ENCODE measurements at places on chromosomes 5 and 9.

DNA sequence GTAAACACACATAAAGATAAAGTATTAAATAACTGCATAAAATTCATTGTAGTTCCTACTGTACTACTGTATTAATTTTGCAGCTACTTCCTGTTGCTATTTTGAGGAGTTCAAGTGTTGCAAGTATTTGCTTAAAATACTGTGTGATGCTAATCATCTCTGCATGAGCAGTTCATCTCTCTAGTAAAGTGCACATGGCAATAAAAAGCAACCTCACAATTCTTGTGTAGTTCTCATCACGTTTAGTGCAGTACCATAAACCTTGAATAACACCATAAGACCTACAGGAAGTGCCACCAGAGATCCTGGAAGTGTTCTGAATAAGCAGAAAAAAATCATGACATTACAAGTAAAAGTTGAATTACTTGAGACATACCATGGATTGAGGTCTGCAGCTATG, 34.6 kb downstream of the CPLANE1 start:
- DNase-seq = no peak

DNA sequence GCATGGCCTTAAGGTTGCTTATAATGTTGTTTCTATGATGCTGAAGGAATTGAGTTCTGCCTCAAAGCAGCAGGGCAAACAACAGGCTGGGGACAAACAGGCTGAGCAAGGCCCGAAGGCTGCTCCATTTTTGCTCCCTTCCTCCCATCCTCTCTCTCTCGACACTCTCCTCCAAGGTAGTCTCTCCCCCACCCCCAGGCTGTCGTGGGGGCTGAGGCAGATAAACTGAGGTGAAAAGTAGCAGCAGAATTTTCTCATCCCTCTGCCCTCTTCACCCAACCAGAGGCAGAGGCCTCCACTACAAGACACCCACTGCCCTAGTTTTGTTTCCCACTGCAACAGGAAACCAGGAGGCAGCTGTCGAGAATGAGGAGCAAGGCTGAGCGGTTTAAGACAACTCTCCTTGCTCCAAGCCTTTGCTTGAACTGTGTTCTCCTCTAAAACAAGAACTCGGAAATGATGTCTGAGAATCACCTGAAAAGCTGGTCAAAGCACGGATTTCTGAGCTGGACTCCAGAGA, 13.5 kb upstream of the GNA14 start:
- no peak for DNase-seq

GRCh38 chr5:168085261-168086031, 206.0 kb upstream of the WWC1 start:
- no peak for DNase-seq

DNA sequence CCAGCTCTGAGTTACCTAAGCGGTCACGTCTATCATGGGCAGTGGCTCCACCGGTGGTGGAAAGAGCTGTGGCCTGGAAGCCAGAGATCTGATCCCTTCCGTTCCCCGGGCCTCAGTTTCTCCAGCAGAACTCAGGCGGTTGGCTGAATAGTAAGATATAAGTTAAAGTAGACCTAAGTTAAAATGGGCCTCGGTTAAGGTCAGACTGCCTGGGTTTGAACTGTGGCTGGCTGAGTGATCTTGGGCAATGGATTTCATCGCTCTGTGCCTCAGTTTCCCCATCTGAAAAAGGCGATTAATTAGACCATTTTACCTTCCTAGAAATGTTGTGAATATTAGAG, 997 bp downstream of the COL15A1 start:
- no peak for DNase-seq

DNA sequence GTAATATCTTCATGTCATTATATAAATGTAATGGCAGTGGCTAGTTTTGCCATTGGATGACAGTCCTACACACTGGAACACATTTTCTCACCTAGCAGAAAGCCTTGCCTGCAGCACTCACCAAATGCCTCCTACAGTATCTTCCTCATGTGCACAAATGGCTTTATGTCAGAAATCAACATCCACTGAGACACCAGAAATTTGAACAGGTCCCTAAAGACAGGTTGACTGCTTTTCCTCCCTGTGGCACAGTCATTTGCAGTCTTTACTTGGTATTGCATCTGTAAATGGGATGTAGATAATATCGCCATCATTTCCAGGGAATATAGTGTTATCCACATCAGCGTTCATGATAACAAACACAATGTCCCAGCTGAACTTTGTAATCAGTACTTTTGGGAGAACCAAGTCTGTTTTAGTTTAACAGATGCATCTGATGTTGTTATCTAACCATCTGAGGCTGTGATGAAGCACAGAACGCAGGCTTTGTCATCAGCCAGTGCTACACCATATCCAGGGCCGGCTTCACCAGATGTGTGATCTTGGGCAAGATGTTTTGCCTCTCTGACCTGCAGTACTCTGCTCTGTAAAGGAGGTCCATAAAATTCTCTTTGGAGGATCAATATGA, 83.9 kb upstream of the TAS2R1 start:
- no peak for DNase-seq

DNA sequence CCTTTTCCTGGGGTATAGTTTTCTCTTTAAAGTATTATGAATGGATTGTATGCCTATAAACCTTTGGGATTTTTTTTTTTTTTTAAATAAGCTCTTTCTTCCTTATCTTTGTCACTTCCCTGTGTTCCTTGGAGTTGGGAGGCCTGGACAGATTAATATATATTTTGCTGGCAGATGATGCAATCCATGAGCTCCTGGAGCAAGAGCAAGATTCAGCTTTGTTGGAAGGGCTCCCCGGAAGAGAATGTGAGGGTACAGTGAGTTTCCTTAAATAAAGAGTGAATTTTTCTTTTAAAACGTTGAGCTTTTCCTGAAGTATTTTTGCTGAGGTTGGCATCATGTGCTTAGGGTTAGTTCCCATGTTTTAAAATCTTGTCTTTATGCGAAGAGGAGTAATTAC, 98.7 kb upstream of the SLC28A3 start:
- no peak for DNase-seq

DNA sequence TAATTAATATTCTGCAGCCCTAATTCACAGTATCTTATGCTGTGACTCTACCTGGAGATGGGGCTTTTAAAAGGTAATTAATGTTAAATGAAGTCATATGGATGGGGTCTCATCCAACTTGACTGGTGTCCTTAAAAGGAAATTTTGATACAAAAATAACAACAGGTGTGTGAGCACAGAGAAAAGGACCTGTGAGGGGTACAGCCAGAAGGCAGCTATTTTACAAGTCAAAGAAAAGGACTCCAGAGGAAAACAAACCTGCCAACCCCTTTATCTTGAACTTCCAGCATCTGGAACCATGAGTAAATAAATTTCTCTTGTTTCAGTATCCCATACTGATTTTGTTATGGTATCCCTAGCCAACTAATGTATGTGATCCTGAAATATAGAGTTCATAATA, 250.3 kb downstream of the TMEM232 start:
- DNase-seq = no peak

GRCh38 chr5:181204113-181204825, 727 bp downstream of the TRIM7 start:
- DNase-seq = no peak

- DNase-seq = no peak
These were observed 51.5 kb upstream of the NKD2 start for GRCh38 chr5:956941-957747.

GRCh38 chr5:159212657-159213462, 3.5 kb upstream of the RNF145 start:
- no peak for DNase-seq
